ENCODE measurements at places on chromosomes 1 and 21. TPM values are rescaled to one million over a fixed set of nuclear protein-coding genes. Genes with fewer than 3 reads are reported as not detected.

GRCh38 chr1:229434641-229435051 lies 752 bp upstream of the ACTA1 start:
- H3K27me3 ChIP-seq, result peaks cover 31% of the 10 kb centered on the region
- no peak overlapping the region for H3K4me3 ChIP-seq
- H3K4me1 ChIP-seq, result peaks cover 19% of the 10 kb centered on the region
- H3K27ac ChIP-seq, result no peak overlapping the region
- peaks cover 6% of the 10 kb centered on the region for H3K36me3 ChIP-seq

Gene DMRTA2
- not detected for total RNA-seq

GRCh38 chr21:18155508-18156193 lies 89.0 kb upstream of the CHODL start:
- no peak for DNase-seq
- no peak overlapping the region for H3K4me3 ChIP-seq
- no peaks in the 10 kb centered on the region for H3K27me3 ChIP-seq
- H3K36me3 ChIP-seq, result no peaks in the 10 kb centered on the region
- H3K27ac ChIP-seq, result no peak overlapping the region
- H3K4me1 ChIP-seq, result peaks cover 19% of the 10 kb centered on the region

Gene NES
- not detected for total RNA-seq

Gene PRKAB2
- 20.2 TPM for total RNA-seq

GRCh38 chr1:16617114-16617631 lies 3.8 kb upstream of the NBPF1 start:
- no peaks in the 10 kb centered on the region for H3K4me1 ChIP-seq
- no peak for DNase-seq
- H3K4me3 ChIP-seq, result no peak overlapping the region
- H3K27ac ChIP-seq, result no peak overlapping the region
- H3K36me3 ChIP-seq, result no peaks in the 10 kb centered on the region

Gene FALEC
- total RNA-seq, result 1.9 TPM

Gene MPZ
- 11.9 TPM for total RNA-seq

Gene KIF17
- total RNA-seq, result not detected

- H3K36me3 ChIP-seq, result no peaks in the 10 kb centered on the region
- H3K4me3 ChIP-seq, result no peak overlapping the region
- H3K27ac ChIP-seq, result no peak overlapping the region
- peaks cover 14% of the 10 kb centered on the region for H3K27me3 ChIP-seq
- no peaks in the 10 kb centered on the region for H3K4me1 ChIP-seq
Observed at GRCh38 chr1:162993846-162994245, 75.3 kb upstream of the RGS4 start.

- H3K27ac ChIP-seq, result no peak overlapping the region
- H3K4me3 ChIP-seq, result no peak overlapping the region
- H3K27me3 ChIP-seq, result no peaks in the 10 kb centered on the region
- no peaks in the 10 kb centered on the region for H3K36me3 ChIP-seq
- DNase-seq, result no peak
Observed at GRCh38 chr1:106747232-106747631, 309.2 kb upstream of the PRMT6 start.

DNA sequence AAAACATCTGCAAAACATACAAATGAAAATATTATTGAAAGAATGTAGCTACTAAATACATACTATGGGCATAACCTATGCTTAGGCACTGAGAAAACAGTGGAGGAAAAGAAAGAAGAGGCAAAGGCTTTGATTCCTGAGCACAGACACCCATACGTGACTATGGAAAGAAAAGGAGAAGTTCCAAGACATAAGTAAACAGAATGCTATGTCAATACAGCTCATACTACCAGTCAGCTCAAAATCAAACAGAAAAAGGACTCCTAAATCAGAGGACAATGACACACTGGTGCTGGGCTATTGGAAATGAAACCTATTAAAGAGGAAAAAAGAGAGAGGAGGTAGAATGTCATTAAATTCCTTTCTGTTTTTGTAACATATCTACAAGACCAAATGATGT lies 225.4 kb downstream of the SMYD3 start:
- no peaks in the 10 kb centered on the region for H3K27me3 ChIP-seq
- H3K4me1 ChIP-seq, result no peaks in the 10 kb centered on the region
- H3K4me3 ChIP-seq, result no peak overlapping the region
- DNase-seq, result no peak
- H3K36me3 ChIP-seq, result peaks cover 34% of the 10 kb centered on the region

- peak overlapping the region; percentile 53 for H3K27ac ChIP-seq
- H3K4me3 ChIP-seq, result no peak overlapping the region
- H3K36me3 ChIP-seq, result no peaks in the 10 kb centered on the region
- no peaks in the 10 kb centered on the region for H3K27me3 ChIP-seq
- peaks cover 7% of the 10 kb centered on the region for H3K4me1 ChIP-seq
- DNase-seq, result peak; percentile 78
Observed at GRCh38 chr1:43073490-43074230, 98.4 kb downstream of the EBNA1BP2 start.

- H3K4me1 ChIP-seq, result peaks cover 12% of the 10 kb centered on the region
- no peak for DNase-seq
- no peaks in the 10 kb centered on the region for H3K36me3 ChIP-seq
- no peaks in the 10 kb centered on the region for H3K27me3 ChIP-seq
- H3K27ac ChIP-seq, result no peak overlapping the region
Observed at GRCh38 chr1:172875892-172876291, 174.8 kb downstream of the TNFSF18 start.

DNA sequence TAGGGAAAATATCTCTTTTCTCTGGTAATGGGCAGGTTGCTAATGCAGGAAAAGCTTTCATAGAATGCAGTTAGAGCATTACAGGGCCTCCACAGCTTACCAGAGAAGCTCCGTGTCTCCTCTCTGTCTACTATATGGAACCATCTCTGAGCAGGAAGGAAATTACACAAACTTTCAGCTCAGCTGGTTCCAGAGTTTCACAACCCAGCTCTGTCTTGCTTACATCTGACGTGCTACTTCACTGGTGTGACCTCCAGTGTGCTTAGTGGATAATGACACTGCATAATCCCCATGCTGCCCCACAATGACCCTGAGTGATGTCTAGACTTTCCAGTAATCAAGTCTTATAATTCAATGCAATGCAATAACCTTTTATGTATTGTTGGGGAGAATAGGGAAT lies 4.3 kb upstream of the FGGY start:
- peak; percentile 27 for DNase-seq
- H3K27me3 ChIP-seq, result no peaks in the 10 kb centered on the region
- H3K4me3 ChIP-seq, result no peak overlapping the region

Measured in naive thymus-derived CD8-positive, alpha-beta T cell (primary cell).